ENCODE measurements at places on chromosomes 5 and 9.

DNA sequence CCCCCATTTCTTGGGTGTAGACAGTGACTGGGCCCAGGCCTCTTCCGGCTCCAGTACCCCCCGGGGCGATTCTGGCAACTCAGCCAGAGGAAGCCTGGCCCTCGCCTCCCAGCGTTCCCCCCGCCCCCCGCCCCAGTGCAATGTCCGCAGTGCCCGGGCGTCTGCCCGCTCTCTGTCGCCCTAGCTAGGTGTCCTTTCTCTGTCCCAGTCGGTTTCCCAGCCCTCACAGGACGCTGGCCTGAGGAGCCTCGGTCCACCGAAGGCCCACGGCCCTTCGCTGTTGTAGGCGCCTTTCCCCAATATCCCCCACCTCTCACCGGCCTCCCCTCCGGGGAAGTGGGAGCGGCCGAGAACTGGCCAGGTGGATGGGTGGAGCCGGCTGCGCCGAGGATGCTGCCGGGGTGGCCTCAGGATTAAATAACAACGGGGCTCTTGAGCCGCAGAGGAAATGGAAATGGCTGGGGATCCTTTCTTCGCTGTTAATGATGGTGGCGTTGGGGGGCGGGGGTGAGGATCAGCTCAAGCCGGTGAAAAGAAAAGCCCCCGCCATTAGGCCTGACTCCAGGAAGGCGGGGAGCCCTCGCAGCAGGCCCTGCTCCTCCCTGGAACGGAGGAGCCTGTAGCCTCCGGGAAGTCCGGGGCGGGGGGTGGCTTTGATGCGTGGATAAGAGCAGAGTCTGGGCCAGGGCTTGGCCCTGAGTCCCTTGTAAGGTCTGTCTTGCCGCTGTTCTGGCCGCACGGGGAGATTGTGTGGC is 1.1 kb upstream of the SPRY4 start:
- DNase-seq, result no peak

GRCh38 chr9:114652776-114653555 is 4.6 kb downstream of the TEX53 start:
- DNase-seq, result no peak

DNA sequence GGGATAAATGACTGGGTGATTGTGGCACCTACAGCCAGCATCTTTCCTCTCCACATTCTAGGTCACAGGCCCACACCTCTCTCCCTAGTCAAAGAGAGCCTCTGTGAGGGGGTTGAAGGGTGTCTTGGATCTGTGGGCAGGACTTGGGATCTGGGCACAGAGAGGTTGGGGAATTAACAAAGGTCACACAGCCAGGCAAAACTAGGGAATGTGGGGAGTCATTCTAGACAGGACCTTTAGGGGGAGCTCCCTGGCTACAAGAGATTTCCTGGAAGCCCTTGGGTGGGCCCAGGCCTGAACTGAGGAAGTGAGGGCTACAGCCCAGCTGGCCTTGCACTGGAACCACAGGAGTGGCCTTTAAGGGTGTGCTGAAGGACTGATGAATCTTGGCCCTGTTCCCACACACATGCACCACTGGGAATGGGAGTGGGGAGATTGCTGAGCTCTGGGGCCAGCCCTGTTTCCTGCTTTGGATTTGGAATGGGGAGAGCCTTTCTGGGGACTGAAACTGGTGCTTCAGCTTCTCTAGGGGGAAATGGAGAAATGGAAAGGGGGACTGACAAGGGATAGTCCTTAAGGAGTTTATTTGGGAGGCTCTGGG is 12.4 kb upstream of the CXXC5 start:
- DNase-seq, result peak; percentile 64

DNA sequence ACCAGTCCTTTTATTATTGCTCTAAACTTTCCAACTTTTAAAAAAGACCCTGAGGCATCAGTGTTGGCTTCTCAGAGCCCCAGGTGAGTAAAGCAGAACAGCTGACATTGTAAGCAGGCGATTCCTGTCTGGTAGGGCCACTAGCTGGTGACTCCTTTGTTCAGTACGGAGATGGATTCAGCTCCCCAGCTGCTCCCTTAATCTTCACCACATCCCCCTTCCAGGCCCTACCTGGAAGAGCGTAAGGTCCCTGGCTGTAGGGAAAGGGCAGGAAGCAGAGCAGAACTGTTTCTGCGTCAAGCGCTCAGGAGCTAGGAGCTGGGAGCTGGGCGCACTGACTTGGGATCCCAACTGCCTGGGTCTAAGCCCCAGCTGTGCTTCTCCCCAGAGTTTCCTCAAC is 203.7 kb upstream of the TAS2R1 start:
- DNase-seq, result no peak

- no peak for DNase-seq
Measured at GRCh38 chr5:44933686-44934085, 124.9 kb downstream of the MRPS30 start.

- DNase-seq, result no peak
Measured at GRCh38 chr5:114924769-114925168, 244.9 kb downstream of the TRIM36 start.

GRCh38 chr9:129331772-129332500 is 153.9 kb upstream of the IER5L start:
- no peak for DNase-seq

GRCh38 chr5:150640311-150641005 is at the start of gene SYNPO:
SYNPO (plus strand) TSS chr5:150640660; CDS start chr5:150648276, 7,616 bp downstream.
- DNase-seq, result peak; percentile 76
